Epithelial cell of proximal tubule (primary cell): ENCODE measurements at places on chromosomes 16 and 17.

DNA sequence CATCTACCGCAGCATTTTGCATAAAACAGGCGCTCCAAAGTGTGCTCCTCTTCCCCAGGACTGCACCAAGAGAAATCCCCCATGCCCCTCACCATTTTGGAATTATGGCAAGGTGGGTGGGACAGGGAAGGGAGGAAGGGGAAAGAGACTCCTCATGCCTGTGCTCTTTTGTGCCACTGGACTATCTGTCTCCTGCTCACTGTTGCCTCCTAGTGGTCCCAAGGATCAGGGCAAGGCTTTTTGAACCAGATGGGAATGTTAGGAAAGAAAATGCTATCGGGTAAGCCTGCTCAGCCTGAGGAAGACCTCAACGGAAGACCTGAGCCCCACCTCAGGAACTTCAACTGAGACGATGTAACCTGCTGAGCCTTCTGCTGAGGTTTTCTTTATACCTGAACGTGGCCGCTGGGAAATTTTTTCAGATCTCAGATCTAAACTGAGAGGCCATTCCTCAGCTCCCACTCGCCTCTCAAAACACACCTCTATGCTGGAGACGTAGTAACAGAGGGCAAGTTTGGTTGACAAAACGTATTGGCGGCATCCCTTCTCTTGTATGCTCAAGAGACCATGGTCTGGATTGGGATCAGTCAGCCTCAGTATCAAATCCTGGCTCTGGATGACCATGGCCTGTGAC lies 58.3 kb downstream of the SPACA3 start:
- DNase-seq, result no peak

DNA sequence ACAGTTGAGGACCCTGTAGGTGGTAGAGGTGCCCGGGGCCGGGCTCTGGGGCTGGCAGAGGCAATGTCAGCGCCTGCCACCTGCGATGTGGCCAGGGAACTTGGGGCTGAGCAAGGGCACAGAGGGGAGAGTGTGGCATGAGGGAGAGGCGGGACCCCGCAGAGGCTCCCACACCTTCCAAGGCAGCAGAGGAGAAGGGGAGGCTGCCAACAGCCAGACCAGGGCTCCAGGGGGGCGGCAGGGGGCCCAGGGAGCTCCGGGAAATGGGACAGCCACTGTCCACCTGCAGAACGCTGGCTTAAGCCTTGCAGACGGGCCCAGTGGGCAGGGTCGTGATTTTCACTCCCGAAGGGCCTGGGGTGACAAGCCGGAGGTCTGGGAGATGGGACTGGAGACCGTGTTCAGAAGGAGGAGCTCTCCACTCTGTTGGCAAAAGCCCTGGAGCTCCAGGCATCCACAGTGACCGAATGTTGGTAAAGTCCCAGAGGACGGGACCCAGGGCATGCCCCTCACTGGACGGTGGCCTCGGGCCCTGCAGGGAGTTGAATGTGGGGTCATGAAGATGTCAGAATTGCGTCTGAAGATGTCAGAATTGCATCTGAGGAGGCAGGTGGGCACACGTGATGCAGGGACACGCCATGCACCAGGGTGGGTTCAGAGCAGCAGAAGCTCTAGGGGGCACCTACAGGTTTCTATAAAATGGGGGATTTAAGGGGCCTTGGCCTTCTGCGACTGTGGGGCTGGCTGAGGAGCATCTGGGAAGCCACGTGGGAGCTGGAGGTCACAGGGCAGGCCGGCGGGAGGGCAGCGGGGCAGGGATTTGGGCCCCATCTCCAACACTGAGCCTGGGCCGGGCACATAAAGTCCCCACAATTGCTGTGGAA lies 18.6 kb downstream of the CD7 start:
- DNase-seq, result no peak

DNA sequence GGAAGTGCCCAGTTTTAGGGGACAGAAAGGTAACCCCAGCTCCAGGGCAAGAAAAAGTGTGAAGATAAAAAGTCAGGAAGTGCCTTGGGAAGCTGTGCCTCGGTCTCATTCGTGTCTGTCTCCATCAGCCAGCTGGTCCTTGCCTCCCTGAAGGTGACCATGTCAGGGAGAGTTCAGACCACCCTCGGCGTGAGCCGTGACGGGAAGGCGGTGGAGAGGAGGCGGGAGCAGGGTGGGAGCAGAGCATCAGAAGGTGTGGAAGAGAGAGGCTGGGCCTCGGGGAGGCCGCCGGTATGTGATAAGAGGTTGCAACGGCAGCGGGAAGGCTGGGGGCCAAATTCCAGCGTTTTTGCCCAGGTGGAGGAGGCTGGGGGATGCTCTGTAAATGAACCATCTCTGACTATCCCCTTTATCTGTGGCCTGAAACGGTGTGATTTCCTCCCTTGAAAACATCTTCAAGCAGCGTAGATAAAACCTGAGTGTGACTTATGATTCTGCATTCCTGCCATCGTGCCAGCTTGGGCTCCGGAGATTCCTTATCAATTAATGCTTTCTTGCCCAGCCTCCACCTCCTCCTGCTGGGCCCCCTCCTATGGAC lies 251.8 kb downstream of the IRF8 start:
- DNase-seq, result no peak

DNA sequence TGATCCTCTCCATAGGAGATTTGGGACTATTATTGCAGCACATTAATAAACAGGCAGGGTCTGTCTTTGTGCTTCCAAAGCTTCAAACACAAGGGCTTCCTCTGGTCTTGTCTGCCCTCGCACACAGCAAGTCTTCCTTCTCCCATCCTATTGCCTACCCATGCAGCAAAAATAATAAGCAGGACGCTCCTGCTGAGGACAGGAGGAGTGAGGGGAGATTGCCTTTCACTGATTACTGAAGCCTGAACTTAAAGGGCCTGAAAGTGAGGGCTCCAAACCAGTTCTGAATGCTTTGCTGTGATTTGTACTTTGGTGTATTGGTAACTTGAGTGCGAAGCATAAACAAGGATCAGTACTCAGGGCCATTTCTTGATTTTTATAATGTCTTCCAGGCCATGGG lies 197.6 kb upstream of the XYLT1 start:
- no peak for DNase-seq

DNA sequence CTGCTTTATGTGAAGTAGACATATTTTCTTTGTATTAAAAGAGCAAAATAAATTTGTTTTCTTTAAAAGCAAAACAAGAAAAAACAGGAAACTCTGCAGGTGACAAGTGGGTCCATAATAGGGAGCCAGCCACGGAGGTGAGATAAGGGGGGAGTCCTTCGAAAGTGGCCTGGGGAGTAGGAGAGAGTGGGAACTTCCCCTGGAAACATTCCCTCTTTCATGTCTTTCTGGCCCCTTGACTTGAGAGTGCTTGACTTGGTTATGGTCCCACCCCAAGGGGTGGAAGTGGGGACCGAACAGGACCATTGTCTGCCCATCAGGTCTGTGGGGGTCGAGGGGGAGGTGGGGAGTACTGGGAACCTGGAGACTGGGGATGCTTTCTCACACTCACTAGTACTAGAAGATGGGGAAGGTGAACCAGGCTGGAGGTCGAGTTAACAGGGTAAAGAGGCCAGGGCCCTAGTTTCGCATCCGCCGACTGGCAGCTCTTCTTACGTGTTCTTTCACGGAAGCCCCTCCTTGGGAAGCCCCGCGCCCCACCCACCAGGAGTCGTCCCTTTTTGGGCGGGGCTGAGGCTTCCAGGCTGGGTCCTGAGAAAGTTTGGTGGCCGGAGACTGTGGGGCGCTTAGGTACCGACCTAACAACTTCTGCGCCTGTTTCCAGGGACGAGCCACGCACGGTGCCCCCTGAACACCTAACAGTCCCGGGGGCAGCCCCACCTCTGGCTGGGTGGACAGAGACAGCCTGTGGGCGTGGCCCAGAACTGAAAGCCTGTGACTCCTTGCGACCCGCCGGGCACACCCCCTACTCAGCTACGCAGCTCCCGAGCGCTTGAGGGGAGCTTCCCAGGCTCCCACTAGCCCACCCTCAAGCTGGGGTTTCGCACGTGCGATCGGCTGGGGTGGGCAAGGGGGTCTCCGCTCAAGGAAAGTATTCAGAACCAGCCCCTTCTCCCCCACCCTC lies 790 bp downstream of the TRADD start:
- DNase-seq, result no peak

DNA sequence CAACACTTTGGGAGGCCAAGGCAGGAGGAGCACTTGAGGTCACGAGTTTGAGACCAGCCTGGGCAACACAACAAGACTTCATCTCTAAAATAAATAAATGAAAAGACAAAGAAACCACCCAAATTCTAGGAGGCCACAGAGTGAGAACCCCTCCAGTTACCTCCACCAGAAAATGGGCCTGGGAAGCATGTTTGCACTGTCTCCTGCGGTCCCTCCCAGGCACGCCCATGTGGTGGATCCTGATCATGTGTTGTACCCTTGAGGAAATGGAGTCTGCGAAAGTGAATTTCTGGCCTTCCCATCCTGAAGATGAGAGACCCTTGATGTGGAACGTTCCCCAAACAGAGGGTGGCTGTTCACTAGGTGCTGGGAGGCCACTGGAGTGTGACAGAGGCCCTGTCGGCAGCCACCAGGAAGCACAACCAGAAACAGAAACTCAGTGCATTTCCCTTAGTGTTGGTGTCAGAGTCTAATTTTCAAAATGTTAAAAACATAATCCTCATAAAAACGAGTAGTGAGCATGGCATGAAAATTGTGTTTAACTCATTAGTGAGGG lies 19.2 kb upstream of the USP22 start:
- DNase-seq, result no peak

DNA sequence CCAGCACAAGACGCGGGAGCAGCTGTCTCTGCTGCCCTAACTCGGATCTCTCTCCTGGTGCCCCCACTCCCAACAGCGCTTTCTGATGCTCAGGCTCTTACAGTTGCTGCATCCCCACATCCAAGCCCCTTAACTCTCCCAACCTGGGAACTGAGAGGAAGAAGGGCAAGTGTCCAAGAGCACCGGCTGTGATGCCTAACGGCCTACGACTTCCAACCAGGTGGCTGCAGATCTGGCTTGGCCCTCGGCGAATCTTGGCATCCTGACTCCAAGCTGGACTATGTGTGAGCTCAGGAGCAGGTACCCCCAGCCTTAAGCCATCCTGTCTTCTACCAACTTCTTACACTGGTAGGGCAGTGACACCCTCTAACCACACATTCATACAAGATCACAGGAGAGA lies 38.3 kb upstream of the RCVRN start:
- no peak for DNase-seq

- no peak for DNase-seq
Observed at GRCh38 chr16:84284154-84284722, 10.4 kb upstream of the WFDC1 start.

- DNase-seq, result no peak
Observed at GRCh38 chr17:82184761-82185160, 27.9 kb downstream of the CCDC57 start.

DNA sequence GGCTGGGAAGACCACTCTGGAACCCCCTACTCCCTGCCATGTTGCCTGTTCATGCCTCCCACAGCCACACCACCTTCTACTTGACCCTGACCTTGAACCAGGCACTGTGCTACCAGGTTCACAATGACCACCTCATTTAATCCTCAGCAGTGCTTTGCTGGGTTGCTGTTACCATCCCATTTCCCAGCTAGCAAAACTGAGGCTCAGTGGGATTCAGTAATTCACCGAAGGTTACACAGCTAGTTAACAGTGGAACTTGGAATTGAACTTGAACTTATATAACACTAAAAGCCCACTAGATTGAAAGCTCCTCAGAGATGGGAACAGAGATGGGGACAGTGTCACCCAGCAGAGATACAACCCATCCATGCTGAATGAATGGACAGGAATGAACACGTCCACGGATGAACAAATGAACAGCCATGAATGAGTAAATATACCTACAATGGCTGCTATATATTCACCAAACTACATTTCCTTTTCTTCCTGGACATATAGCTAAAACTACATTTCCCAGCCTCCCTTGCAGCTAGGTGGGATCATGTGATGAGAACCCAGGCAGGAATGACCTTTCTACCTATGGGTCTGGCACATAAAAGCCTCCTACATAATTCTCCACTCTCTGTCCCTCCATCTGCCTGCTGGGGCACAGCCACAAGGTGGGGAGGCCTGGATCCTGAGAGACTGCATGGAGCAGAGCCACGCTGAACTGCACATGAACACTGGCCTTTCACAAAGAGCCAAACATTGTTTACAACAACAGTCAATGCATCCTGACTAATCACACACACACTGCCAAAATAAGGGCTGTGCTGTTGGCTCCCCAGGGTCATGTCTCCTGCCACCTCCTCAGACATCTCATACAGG lies 94.8 kb downstream of the RMI2 start:
- DNase-seq, result no peak

DNA sequence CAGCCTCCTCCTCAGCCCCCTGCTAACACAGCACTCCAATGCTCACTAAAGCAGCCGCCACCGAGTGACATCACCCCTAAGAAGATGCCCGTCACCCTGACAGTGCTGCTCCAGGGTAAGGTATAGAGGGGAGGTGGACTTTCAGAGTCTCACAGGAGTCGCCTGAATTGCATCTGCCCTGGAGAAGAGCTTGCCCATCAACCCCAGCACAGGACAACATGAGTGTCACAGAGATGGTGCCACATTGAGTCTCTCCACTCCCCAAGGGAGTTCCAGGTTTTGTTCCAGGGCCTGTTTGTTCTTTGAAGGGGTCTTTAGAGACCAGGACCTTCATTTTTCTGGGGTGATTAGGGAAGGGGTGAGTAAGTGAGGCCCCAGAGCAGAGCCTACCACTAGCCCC lies 2.2 kb upstream of the P2RX5 start:
- no peak for DNase-seq

DNA sequence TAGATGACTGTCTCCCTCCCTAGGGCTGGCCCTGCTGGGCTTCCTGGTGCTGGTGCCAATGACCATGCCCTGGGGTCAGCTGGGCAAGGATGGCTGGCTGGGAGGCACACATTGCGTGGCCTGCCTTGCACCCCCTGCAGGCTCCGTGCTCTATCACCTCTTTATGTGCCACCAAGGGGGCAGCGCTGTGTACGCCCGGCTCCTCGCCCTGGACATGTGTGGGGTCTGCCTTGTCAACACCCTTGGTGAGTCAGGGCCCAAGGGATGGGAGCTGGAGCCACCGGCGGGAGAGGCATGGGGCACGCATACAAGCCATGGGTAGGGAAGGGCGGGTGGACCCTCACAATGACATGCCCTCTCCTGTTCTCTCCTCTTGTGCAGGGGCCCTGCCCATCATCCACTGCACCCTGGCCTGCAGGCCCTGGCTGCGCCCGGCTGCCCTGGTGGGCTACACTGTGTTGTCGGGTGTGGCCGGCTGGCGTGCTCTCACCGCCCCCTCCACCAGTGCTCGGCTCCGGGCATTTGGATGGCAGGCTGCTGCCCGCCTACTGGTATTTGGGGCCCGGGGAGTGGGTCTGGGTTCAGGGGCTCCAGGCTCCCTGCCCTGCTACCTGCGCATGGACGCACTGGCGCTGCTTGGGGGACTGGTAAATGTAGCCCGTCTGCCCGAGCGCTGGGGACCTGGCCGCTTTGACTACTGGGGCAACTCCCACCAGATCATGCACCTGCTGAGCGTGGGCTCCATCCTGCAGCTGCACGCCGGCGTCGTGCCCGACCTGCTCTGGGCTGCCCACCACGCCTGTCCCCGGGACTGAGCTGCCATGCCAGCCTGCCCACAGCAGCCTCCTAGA lies 2.2 kb downstream of the PAQR4 start:
- DNase-seq, result no peak
